DMS153 (cell line): ENCODE measurements at places on chromosomes 7 and 10.

DNA sequence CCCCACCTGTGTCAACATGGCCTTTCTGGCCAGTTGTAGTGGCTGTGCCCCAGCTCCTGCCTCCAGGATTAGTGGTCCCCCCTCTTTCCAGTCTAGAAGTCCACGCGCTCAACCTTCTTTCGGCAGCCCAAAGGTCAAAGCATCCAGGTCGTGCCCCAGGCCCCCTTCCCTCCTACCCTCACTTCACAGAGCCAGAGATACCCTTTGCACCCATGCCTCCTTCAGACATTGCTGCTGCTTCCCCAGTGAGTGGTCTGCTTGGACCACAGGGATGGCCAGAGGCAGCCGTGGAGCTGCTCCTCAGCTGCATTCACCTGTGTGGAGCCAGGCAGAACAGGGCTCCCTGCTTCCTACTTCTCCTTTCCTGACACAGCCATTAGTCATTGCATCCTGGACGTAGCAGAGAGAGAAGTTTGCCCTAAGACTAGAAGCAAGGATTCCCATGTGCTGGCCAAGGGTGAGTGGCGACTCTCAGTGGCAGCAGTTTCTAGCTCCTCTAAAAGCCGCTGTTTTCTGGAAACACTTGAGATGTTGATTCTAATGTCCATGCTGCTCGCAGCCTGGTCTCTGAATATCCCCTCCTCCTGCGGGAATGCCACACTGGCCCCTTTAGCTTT, 243.1 kb upstream of the SHH start:
- DNase-seq: no peak

- DNase-seq: no peak
Measured at GRCh38 chr10:129102906-129103693, 363.9 kb upstream of the MGMT start.

DNA sequence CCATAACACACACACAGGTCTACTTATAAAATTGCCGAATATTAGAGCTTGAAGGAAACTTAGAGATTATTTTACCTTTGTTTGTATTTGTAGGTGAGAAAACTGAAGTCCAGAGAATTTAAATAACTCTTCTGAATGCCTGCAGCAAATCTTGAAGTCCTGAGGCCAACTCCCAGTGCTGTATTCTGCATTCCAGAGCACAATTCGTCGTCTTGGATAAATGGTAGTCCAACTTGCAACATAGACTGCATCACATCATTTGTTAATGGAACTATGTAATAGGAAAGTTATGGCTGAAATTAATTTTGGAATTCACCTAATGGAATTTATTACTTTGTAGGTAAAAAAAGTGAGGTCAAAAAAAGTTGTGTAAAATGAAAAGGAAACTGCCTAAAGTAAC, 37.3 kb upstream of the SEMA3D start:
- DNase-seq: no peak

DNA sequence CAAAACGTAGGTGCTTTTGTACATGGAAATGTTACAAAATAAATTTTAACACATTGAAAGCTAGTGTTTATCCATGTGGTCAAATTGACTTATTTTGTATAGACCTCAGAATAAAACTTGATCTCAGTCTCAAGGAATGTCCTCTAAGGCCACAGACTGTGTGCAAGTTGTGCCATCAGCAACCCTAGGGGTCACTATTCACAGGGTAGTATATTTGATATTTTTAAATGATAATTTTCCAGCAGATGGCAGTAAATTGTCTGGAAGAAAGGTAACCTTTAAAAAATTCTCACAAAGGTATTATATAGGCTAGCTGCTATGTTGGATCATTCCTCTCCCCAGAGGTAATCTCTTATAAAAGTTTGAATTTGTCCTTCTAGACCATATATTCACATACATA, 12.9 kb upstream of the SNX10 start:
- DNase-seq: peak; percentile 9

DNA sequence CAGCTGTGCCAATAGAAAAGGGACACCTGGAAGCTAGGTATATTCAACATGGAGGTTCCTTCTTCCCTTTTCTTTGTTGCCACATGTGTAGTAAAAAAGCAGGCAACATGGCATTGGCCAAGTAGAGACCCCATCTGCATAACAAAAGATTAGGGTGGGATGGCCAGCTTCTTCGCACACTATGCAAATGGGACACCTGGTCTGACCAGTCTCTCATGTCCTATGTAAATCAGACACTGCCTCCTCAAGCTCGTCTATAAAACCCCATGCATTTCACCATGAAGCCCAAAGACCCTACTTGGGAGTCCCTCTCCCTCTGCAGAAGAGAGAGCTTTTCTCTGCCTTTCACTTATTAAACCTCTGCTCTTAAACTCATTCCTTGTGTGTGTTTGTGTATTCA, 53.9 kb downstream of the MYL10 start:
- DNase-seq: peak; percentile 24
